ENCODE measurements at places on chromosomes 3 and 15.

- DNase-seq = no peak
Measured at GRCh38 chr3:185658504-185658912, 72.4 kb downstream of the SENP2 start.

GRCh38 chr3:23113455-23114171 lies 89.5 kb upstream of the UBE2E2 start:
- no peak for DNase-seq

GRCh38 chr15:67059127-67059553 lies 6.3 kb upstream of the SMAD3 start:
- DNase-seq = no peak

DNA sequence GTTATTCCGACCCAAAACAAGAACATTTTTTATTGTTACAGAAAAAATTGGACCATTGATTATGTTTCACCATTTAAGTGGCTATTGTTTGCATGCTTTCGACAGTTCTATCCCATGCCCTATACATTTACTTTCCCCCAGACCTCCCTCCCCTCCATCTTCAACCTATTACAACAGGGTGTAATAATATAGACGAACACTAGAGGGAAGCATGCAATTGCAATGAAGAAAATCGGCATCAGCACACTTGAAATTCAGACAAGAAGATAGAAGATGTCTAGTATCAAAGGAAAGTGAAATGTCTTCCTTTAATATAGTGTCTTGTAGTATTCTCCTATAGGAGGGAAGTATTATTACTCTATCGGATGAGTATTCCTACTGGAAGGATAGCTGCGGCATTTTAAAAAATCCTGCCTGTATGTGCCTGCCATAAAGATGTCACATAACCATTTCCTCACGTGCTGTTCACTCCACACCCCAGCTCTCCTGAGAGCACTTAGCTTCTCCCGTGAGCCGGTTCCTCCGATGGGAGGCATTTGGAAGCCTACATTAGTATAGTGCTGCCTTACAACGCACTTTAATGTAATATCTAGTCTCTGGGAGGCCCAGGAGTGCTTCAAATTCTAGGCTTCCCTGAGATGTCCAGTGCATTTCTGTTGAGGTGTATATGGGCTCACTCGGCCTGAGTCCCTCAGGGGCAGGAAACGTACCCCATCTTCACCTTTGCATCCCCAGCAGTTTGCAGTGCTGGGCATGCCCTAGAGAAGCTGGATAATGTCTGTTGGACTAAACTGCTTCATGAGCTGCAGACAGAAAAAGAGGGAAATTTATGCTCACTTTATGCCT lies 17.8 kb upstream of the ERICH6 start:
- DNase-seq = peak; percentile 86

DNA sequence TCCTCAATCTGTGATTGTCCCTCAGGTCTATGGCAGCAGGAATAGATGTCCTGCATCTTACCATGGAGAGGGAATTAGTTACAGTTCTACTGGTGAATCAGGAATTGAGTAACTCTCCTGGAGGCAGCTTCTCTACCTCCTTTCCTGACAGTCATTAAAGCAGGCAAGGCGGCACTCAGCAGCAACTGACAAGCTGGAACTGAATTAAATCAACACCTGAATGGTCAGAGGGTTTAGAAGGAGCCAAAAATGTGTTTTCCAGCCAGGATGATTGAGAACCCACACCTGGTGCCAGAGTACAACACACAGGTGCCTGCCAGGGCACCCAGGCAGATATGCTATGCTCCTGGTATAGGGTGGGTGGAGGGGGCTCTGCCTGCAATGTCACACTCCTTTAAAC lies 43.1 kb upstream of the TIPARP start:
- DNase-seq = no peak

- no peak for DNase-seq
Measured at GRCh38 chr3:182327196-182327681, 466.1 kb upstream of the ATP11B start.

DNA sequence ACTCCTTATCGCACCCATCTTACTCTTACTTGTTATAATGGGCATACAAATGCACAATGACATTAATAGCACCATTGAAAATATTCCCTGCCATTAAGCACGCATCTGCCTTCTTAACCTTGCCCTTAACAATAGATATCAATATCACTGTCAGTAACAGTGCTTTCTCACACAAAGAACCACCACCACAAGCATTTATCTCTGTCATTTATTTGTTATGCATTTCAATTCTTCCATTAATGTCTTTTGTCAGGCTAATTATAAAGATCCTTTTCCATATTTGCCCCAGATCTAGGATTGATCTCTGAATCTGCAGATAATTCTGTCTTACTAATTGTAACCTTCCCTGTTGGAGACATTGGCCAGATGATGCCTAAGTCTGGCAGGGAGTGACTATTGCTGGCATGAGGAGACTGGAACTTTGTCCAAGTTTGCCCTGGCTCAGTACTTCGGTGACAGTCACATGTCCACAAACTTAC lies 419.6 kb upstream of the TGFBR2 start:
- DNase-seq = no peak

Measured in DMS79 treated with DMSO at 0.1 percent for 48 hours (cell line).